RKO (cell line): ENCODE measurements at places on chromosomes 3 and 15.

DNA sequence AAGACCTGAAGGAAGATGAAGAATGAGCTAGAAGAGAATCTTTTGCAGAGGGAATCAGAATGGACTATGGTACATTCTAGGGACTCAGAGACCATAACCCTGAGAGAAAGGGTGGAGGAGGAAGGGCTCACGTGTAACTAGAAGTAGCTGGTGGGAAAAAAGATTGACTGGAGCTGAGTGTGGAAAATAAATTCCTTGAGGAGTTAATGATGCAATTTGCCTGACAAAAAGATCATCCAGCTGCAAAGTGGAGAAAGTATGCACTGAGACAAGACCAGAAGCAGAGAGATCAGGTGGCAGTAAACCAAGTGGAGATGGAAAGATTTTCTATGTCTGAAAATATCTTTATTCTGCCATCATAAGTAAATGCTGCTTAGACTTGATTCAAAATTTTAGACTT lies 52.9 kb upstream of the TBL1XR1 start:
- DNase-seq = no peak

DNA sequence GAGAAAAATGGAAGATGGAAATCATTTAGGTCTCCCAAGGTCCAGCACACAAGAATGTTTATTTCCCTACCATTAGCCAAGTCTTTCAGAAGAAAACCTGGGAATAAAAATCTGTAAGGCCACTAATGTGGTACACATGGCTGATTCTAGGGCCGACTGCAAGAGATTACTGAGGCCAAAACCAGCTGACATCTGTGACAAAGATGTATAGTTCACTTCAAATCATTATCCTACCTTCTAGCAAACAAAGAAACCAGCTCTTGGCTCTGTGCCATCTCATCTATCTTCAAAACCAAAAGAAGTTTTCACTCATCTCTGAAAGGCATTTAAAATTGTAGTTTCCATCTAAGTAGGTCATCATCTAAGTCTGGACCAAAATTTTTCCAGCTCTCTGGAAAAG lies 43.9 kb downstream of the ERC2 start:
- no peak for DNase-seq

DNA sequence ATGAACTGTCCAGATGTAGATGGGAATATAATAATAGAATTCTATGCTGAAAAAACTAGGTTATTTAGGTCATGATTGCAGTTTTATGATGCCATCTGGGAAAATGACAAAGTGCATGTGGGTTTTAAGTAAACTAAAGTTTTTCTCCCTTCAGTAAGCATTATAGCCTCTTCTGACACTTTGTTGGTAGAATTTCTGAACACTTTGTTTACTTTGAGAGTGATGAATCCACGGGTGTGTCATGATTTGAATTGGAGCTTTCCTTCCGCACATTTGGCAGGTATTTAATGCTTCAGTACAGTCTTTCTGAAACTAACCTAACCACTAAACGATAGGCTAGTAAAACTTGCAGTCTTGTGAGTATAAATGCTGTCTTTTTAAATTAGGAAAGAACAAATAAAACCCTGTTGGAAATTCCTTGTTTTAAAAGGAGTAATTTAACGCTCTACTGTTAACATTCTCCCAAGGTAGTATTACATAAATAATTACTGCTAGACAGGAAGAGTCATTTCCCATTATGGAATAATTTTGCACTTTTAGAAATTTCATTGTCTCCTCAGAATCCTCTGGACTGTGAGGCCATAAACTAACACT lies 7.0 kb downstream of the FILIP1L start:
- DNase-seq = no peak

GRCh38 chr3:126718561-126719445 lies 14.8 kb downstream of the CHCHD6 start:
- no peak for DNase-seq

- DNase-seq = no peak
Observed at GRCh38 chr15:71410347-71410746, 295.1 kb downstream of the THSD4 start.

DNA sequence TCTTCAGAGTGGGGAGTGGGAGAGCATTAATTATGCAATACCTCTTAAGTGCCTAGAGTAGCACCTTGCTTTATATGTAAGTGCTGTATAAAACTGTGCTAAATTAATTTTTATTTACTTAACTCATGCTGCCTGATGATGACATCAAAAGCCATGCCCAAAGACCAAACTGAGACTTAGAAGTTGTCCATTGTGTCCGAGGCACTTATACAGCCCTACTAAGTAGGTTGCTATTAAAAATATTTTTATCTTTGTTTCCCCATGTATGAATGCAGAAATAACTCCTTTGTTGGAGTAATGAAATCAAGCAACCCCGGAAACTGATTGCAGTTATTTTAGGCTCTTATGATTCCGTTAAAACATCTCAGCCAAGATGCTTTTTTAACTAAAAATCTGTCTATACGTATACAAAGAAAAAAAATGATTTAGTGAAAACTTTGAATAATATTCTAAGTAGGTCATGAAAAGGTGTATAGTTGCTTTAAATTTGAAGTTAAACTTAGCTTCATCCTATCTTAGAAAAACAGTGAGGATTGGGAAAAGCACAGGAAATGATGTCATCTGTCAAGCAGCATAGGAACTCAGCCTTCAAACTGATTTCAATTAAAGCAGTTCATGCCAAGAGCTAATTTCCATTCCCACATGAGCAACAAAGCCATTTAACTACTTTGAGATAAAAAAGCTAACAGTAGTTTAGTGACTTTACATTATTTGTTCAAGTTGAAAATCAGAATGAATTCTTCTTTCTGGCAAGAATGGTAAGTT lies 43.0 kb downstream of the FBN1 start:
- DNase-seq = peak; percentile 31

DNA sequence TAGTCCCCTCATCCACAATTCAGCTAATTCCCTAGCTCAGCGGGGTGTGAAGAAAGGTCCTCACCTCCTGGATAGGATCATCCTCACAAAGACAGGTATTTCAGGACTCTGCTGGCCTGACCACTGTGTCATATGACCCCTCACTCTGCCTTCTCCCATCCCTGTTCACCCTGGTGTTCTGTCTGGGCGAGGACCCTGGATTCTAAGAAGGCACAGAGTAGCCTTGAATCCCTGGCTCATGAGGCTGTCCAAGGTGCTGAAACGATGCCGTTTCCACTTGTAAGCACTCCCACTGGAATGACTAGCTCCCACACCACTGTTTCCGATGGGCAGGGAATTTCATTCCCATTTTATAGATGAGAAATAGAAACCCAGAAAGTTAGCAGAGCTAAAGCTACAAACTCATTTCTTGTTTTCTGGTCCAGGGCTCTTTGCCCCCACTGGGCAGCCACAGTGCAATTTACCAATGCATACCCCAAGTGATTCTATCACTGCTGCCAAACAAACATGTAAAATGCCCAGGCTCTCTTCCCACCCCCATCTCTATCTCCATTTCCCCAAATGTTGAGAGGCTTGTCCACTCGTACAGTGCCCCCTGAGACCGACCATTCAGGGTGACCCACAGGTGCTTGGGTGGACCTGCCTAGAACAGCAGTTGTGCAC lies 83.2 kb downstream of the RAB11A start:
- peak; percentile 54 for DNase-seq

GRCh38 chr3:39385456-39386090 lies 2.4 kb downstream of the SLC25A38 start:
- no peak for DNase-seq

GRCh38 chr3:65672871-65673815 lies 365.6 kb downstream of the MAGI1 start:
- peak; percentile 41 for DNase-seq

GRCh38 chr3:56976651-56977560 lies 83.6 kb upstream of the SPATA12 start:
- no peak for DNase-seq

DNA sequence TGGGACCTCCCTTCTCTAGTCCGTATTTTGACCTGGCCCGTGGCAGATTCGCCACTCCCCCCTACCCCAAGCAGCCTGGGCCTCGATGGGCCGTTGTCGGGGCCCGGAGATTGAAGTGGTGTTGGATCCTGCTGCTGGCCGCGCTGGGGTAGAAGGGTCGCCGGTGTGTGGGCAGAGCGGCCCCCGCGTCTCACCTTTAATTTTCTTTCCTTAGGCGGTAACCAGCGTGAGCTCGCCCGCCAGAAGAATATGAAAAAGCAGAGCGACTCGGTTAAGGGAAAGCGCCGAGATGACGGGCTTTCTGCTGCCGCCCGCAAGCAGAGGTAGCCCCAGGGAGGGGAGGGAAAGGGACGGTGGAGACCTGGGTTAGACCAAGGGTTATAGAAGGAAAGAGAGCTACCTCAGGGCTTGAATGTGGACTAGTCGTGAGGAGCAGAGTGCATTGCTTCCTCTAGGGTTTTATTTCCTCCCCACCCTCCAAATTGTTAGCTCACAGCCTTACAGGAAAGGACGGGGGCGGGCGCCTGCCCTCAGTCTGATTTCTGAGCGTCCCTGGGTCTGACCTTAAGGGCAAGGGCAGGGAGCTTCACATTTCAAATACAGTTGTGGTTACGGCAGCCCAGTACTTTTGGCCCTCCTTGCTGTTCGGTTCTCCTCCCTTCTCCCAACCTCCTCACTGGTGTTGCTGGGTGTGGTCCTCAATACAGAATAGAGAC lies 799 bp downstream of the SERF2 start:
- DNase-seq = peak; percentile 64

DNA sequence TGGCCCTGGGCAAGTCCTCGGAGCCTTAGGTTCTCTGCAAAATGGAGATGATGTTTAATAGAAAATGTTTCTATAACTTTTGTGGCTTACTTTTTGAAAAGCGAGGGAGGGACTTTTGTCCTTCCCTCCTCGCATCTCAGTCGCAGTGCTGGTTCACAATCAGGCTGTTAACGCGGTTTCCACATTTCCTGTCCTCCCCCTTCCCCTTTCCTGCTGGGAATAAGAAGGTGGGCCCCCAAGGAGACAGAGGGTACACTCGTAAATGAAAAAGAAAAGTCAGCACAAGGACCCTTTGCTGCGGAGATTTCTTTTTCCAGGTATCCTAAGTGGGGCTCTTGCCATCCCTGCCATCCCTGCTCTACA lies 29.5 kb downstream of the ARHGAP31 start:
- DNase-seq = no peak

DNA sequence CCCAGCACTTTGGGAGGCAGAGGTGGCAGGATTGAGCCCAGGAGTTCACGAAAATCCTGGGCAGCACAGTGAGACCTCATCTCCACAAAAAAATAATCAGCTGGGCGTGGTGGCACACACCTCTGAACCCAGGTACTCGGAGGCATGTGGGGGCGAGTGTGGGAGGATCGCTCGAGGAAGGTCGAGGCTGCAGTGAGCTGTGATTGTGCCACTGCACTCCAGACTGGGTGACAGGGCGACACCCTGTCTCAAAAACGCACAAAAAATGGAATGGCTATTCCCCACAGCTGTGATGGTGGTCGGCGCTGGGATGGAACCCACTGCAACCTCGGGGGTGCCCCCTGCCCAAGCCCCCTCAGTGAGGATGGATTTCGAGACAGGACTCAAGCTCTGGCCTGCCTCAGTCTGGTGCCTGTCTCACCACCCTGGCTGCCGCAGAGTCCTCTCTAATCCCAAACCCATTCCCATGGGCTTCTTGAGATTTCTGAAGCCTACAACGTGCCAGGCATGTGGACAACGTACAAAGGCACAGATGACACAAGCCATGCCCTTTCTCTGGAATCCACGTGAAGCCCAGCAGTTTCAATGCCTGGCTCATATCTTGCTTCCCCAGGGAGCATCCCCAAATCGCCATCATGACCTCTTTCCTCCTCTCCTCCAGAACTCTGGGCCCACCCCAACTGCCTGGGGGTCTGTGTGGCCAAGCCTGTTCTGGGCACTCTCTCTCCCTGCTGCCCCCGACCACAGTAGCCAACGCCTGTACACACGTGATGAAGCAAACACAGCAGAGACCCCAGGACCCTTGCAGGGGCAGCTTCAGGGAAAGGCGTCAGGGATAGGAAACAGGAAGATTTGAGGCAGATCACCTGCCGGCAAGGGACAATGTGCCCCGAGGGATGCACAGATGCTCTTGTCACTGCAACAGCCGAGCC lies 32.4 kb downstream of the ADAMTS17 start:
- no peak for DNase-seq

DNA sequence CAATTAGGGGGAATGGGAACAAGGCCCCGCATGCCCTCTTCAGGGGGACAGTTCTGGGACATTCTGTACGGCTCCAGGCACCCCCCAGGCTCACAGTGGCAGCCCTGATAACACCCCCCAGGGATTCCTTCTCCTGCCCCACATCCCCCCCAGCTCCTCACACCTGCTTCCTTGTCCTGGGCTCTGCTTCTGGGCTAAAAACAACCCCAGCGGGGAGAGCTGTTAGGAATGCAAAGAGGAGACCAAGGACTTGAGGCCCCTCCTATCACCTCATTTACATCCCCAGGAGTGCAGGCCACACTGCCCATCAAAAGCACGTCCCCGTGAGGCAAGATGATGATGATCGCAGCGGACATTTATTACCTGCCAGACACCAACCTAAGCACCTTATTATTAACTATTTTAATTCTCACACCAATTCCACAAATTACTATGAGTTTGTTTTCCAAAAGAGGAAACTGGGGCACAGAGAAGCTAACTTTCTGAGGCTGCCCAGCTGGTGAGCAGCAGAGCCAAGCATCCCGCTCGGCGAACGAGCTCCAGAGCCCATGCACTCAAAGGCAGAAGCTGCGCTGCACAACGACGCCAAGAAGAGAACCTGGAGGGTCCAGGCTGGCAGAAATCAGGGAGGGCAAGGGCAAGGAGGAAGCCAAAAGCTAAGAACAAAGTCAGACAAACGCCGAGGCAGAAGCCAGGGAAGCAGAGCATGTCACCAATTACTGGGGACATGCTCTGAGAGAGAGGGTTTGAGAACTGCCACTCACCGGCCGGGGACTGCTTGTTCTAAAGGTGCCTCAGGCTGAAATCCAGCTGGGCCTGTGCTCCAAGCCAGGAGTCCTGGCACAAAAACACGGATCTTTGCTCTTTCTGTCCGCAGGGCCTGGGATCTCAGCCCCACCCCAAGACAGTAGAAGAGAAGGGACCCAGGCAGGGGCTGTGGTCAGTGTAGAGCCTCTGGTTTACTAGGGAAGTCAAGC lies 76.2 kb upstream of the NSMCE3 start:
- no peak for DNase-seq

DNA sequence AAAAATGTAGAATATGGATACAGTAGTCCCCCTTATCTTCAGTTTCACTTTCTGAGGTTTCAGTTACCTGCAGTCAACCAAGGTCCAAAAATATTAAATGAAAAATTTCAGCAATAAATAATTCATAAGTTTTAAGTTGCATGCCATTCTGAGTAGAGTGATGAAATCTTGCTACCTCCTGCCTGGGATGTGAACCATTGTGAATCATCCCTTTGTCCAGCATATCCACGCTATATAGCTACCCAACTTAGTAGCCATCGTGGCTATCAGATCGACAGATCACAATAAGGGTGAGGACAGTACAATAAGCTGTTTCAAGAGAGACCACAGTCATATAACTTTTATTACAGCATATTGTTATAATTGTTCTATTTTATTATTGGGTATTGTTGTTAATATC lies 1.2 kb upstream of the LARS2 start:
- peak; percentile 20 for DNase-seq

DNA sequence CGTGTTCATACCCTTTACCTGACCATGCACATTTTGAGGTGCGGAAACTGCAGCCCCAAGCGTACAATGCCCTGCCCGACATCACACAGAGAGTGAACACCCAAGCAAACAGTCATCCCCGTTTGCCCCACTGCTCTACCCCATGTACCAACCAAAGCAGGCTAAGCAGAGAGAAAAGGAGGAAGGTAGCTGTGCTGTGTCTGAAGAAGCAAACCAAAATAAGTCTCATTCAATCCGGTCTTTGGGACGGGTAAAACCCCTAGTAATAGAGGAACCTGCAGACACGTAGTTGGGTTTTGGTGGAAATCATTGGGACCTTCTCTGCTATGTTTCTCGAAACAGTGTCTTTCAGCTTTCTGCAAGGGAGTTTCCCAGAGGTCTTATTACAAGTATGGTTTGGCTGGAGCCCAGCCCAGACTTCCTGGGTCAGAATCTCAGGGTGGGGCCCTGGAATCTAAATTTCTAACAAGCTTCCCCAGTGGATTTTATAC lies 164.6 kb upstream of the HES1 start:
- DNase-seq = no peak
